Fibroblast of mammary gland (primary cell): ENCODE measurements at places on chromosomes 11 and 22.

- peak; percentile 53 for DNase-seq
Measured at GRCh38 chr11:75532200-75533048, 6.7 kb upstream of the GDPD5 start.

GRCh38 chr11:125071846-125072217, 8.7 kb downstream of the SLC37A2 start:
- no peak for DNase-seq

DNA sequence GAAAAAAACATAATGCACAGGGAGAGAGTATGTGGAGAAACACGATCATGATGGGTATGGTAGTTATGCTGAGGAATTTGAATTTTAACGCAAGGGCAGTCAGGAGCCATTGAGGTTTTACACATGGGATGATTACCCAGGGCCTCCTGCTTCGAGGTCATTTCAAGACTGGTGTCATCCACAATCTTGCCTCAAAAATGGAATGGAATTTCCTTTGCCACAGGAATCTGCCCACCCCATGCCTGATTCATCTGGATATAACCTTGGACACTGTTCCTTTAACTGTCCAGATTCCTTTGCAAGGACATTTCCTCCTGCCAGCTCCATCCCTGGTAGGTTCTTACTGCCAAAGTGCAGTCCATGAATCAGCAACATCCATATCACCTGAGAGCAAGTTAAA, 655.9 kb upstream of the TENM4 start:
- DNase-seq: peak; percentile 72

DNA sequence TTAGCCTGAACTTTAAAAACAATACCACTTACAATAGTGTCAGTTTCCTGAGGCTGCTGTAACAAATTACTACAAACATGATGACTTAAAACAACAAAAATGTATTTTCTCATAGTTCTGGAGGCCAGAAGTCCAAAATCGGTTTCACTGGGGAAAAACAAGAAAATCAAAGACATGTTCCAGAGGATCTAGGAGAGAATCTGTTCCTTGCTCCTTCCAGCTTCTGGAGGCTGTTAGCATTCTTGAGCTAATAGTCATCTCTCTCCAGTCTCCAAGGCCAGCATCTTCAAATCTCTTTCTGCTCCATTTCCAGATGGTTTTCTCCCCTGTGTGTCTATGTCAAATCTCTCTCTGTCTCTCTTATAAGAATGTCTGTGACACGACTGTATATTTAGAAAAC, 67.6 kb upstream of the TEAD1 start:
- DNase-seq: peak; percentile 93

DNA sequence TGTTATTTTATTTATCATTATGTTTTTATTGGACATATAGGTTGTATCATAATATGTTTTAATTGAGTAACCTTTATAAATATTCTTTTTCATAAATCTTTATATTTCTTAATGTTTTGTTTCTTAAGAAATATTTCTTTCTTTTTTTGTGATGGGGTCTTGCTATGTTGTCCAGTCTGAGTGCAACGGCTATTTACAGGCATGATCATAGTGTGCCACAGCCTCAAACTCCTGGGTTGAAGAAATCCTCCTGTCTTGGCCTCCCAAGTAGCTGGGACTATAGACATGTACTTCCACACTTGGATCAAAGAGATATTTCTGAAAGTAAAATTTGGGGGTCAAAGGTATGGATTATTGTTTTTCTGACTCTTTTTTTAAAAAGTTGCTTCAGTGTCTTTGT, 53.1 kb downstream of the EHF start:
- no peak for DNase-seq

GRCh38 chr11:112614605-112615004, 346.6 kb upstream of the NCAM1 start:
- no peak for DNase-seq

DNA sequence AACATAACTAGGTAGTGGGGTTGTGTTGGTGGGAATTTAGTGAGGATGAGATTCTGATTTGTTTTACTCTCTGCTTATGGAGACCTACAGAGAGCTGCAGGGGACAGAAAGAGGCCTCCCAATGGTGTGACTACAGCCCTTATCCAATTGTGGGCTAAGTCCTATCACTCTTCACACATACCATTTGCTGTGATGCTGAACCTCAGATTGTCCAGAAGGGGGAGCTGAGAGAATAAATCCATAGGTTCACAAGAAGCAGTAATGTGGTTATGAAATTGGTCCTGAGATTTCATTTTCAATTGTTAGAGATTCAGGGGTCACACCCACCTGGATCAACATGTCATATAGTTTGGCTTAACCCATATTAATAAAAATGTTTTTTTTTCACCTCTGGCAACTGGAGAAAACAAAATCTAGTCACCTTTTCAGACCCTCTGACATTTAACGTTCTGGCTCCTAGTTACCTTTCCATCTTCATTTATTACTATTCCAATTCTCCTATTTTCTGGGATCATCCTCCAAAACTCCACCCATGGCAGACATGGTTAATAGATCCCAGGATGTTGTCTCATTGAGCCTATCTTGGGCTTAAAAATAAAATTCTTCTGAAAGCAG, 53.3 kb upstream of the PTPN5 start:
- DNase-seq: peak; percentile 48

- DNase-seq: no peak
Measured at GRCh38 chr11:28983780-28984179, 875.6 kb downstream of the METTL15 start.

DNA sequence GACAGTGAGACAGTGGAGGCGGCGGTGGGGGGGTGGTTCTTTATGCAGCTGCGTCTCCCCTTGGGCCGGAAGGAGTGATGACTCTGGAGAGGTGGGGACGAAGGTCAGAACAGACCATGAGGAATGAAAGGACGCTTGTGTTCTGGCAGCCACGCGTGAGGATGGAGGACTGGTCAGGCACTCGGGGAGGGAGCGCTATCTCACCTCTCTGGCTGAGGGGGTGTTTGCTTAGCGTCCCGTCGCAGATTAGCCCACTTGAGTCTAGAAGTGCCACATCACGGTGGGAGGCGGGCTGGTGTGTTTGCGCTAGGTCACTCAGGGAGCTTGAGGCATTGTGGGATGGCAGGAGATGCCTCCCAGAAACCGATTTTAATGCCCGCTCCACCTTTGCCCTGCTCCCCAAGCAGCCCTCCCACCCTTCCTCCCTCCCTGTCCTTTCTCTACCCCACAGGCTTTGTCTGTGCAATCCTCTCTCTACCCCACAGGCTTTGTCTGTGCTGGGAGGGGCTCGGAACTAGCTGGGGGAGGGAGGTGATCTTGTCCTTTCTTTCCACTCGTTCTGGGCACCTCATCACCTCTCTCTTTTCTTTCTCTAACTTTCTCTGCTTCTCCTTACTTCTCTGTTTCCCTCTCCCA, 97.8 kb downstream of the PKNOX2 start:
- no peak for DNase-seq

GRCh38 chr11:120383518-120384155, 47.4 kb downstream of the ARHGEF12 start:
- no peak for DNase-seq

DNA sequence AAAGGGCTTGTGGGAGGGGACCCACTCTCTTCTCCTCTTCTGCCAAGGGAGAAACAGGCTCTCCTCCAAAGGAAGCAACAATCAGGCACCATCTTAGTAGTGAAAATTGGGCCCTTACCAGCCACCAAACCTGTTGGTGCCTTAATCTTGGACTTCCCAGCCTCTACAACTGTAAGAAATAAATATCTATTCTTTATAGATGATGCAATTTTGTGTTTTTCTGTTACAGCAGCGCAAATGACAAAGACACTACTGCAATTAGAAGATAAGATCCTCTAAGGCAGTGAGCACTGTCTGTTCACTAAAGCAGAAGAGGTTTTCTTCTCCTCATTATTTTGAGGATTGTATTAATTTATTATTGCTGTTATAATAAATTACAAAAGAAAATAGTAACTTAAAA, 691.4 kb upstream of the CCDC179 start:
- no peak for DNase-seq

- no peak for DNase-seq
Measured at GRCh38 chr11:108945341-108945740, 280.5 kb downstream of the DDX10 start.

DNA sequence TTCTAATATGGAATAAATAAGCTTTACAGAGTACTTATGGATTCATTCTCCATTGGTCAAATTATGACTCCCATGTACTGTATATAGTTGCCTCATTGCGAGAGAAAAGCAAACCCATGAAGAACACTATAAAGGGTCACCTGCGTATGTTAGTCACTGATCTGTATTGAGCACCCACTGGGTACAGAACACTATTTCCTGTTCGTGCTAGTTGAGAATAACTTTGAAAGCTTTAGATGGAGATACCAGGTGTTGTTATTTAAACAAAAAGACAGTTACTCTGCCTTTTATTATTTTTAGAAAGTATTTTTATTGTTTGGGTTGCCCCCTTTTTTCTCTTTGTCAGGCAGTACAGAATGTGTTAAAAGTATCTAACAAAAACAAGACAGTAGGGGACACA, 79.9 kb downstream of the DEUP1 start:
- no peak for DNase-seq

DNA sequence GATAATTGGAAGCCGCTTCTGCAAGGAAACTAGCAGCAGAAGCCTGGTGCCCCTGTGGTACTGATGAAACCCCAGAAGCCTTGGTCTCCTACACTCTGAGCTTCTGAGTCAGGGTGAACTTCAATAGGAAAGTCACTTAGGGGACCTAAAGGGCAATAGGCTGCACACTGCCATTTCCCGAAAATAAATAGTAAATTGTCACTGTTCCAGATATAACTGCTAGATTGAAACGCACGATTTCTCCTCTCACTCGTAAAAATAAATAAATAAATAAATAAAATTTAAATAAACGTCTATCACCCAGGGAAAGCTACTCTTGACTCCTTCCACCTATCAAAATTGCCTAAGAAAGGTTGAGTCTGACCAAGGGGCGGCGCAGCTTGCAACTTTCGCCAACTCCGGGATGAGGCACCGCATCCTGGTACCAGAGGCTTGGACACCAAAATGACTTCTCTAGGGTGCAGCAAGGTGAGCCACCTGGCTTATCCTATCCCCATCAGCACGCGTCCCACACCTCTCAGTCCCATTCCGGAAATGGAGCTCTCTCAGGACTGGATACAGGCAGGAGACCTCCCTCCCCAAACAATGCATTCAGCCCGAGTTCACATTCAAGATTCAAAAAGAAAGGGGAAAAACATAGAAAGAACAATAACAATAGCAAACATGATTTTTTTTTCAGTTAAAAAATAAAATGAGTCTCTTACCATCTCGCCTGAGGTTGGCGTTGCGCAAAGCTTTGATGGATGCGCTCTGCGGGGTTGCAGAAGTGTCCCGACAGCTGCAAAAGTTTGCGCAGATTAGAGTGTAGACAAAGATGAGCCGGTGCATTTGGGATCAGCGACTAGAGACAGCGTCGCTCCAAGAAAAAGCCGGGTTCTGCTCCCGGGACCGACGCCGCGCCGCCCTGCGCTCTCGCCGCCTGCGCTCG, 583 bp downstream of the PDGFD start:
- DNase-seq: peak; percentile 34

DNA sequence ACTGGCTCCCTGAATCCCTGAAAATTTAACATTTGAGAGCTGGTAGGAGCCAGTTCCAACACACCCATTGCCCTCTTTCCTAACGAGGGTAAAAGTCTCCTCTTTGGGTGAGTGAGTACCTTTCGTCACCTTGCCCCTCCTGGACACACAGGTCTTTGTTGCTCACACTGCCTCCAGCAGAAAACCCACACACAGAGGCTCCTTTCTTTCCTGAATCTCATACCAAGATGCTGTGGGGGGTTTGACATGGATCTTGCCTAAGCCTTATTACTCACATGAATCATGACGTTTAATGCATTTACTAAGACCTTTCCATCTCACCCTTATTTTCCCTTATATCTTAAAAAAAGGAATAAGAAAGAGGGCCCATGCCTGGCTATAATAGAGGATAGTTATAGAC, 53.0 kb downstream of the PARVA start:
- DNase-seq: peak; percentile 84

DNA sequence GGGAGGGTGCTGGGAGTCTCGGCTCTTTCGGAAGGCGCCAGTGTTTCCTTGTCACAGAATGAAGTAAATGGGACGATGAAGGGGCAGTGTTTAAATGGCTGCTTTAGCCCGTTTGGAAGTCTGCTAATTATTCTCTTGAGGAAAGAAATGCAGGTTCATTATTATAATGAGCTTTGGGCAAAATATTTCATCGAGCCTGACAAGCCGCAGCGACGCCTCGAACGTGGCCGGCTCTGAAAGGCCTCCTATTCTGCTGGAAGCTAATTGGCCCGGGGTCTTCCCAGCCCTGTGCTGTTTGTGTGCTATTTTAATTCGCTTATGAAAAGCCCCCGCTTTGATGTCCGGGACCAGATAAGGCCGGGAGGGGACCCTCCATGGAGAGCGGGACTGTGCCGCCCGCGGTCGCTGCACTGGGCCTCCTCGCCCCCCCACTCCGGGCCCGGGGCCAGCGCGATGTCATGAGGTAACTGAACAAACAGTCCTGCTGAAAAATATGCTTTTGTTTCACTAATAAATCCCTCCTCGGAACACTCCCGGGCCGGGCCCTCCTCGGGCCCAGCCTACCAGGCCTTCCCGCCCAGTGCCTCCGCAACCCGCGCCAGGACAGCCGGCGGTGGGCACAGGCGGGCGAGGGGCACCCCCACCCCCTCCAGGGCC, 78.4 kb downstream of the CDKN1C start:
- DNase-seq: no peak

GRCh38 chr11:122853971-122854446, 15.7 kb downstream of the CRTAM start:
- peak; percentile 86 for DNase-seq

- peak; percentile 42 for DNase-seq
Measured at GRCh38 chr11:30196400-30197206, 34.2 kb upstream of the FSHB start.

GRCh38 chr11:2587976-2588748, 111.6 kb downstream of the KCNQ1OT1 start:
- no peak for DNase-seq

DNA sequence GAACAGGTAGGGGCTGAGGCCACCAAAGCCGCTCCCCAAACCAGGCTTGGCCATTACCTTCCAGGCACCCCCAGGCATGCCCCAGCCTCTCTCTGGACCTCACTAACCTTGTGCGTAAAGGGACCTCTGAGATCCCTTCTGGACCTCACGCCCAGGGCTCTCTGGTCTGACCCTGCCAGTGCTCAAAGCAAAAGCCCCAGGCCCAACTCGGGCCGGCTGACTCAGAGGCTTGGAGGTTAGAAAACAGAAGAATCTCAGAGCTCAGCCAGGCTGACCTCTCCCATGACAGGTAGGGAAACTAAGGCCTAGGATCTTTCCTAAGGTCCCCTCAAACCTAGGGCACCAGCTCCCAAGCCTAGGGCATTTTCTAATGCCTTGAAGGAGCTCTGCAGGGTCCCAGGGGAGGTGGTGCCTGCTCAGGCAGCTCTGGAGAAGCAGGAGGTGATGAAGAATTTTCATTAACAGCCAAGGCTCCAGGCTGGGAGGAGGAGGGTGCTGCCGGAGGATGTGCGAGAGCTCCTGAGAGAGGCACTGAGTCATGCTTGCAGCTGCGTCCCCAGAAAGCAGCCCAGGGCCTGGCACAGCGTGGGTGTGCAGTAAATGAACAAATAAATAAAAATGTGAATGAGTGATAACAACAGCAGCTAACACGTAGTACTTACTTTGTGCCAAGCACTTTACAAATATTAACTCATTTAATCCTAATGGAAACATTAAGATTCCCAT, 25.6 kb downstream of the ARRB1 start:
- DNase-seq: peak; percentile 96

- DNase-seq: no peak
Measured at GRCh38 chr11:15764948-15765347, 591.4 kb downstream of the SOX6 start.
